ENCODE measurements at places on chromosomes 2 and 18. TPM values are rescaled to one million over a fixed set of nuclear protein-coding genes. Genes with fewer than 3 reads are reported as not detected.

The XPO1 gene
- 74.3 TPM for total RNA-seq

The CFAP221 gene
- not detected for total RNA-seq

DNA sequence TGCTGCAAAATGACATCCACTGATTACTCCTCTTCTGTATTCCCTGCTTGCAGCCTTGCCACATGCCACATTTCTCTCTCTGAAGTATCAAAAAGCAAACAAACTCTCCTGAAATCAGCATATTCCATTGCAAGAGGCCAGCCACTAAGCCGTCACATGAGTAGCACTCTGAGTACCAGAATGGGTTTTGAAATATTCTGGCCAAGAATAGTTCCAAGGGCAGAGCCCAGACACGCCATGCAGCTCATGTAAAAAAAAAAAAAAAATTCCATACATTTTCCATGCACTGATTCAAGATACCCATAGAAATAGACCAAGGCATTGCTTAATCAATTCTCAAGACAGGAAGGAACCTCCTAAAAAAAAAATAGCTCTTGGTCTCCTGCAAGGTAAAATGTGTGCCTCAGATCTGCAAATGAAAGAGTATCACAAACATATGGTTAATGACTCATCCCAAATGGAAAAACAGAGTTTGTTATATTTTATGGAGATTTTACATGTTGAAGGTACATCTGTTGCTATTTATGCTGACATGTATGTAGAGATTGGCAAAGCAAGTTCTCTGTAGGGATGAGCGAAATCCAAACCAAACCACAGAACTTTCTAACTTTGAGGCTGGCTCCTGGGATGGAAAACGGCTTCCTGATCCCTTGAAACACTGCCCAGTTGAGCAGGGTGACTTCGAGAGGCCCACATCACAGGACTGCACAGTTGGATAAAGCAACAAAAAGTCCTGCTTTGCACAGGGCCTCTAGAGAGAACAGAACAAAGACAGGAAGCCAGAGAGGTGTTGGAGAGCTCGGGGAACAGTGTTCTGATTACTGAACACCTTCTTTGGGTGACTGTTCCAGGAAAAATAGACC lies 346.2 kb downstream of the ZNF521 start:
- H3K36me3 ChIP-seq, result no peaks in the 10 kb centered on the region
- no peak for DNase-seq
- H3K4me1 ChIP-seq, result peaks cover 7% of the 10 kb centered on the region
- no peak overlapping the region for H3K27ac ChIP-seq
- no peak overlapping the region for H3K4me3 ChIP-seq

- no peak for DNase-seq
- H3K27ac ChIP-seq, result no peak overlapping the region
- no peak overlapping the region for H3K4me3 ChIP-seq
- no peaks in the 10 kb centered on the region for H3K36me3 ChIP-seq
- H3K27me3 ChIP-seq, result no peaks in the 10 kb centered on the region
- H3K4me1 ChIP-seq, result no peaks in the 10 kb centered on the region
These were observed 130.8 kb downstream of the NCKAP5 start for GRCh38 chr2:133437492-133437891.

DNA sequence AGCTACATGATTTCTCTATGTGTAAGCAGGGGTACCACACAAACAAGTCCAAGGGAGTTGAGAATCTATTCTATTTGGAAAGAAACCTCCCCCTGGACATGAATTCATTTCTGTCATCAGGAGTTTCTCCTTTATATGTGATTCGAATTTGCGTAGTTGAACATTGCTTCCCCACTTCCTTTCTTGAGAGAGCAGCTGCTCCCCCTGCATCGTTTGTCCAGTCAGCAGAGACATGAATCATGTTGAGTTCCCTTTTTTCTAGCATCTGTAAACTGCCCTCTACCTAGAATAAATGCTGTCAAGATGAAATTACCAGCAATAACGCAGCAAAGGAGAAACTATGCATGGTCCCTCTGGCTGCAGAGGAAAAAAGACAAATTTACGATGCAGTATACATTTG lies 73.8 kb downstream of the KIF5C start:
- H3K36me3 ChIP-seq, result no peaks in the 10 kb centered on the region
- no peaks in the 10 kb centered on the region for H3K27me3 ChIP-seq
- H3K4me3 ChIP-seq, result no peak overlapping the region
- no peak for DNase-seq

GRCh38 chr18:2518473-2518872 lies 52.8 kb downstream of the METTL4 start:
- H3K27ac ChIP-seq, result no peak overlapping the region
- no peaks in the 10 kb centered on the region for H3K36me3 ChIP-seq
- H3K4me3 ChIP-seq, result no peak overlapping the region
- peaks cover 10% of the 10 kb centered on the region for H3K4me1 ChIP-seq

DNA sequence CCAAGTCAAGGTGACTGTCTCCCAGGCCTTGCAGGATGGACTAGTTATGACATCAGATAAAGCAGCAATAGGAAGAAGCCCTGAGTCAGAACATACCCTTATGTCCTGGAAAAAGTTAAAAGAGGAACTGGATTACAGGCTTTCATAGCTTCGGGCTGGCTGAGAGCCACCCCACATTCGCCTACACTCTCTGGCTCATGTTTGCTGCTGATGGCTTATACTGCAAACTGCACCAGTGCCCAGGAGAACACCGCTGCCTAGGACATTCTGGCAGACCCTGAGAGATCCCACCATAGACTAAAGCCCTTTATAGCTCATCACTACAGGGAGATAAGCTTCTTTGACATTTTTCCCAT lies 20.3 kb downstream of the SLC8A1 start:
- H3K36me3 ChIP-seq, result no peaks in the 10 kb centered on the region
- no peak overlapping the region for H3K27ac ChIP-seq
- H3K4me3 ChIP-seq, result no peak overlapping the region
- no peak for DNase-seq
- H3K27me3 ChIP-seq, result no peaks in the 10 kb centered on the region

DNA sequence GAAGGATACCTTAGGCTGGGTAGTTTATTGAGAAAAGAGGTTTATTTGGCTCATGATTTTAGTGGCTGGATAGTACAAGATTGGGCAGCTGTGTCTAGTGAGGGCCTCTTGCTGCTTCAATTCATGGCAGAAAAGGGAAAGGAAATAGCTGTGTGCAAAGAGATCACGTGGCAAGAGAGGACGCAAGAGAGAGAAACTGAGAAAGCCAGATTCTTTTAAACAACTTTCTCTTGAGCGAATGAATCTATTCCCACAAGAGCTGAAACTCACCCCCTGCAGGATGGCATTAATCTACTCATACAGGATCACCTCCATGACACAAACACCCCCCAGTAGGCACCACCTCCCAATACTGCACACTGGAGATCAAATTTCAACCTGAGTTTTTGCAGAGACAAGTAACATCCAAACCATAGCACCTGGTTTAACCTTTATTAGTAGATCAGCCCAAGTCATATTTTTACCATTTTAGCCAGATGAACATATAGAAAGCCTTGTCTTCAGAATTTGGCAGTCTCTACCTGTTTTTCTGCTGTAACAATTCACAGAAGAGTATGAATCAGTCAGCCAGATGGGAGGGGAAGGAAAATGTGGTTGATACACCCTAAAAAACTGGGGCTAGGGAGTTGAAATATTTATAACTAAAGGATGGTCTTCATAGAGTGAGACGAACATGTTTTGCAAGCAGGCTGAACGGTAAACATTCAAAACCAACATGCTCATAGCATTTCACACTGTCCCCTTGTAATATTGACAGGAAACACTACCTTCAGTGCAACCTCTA lies 73.9 kb upstream of the NCKAP5 start:
- no peaks in the 10 kb centered on the region for H3K36me3 ChIP-seq
- H3K27me3 ChIP-seq, result no peaks in the 10 kb centered on the region
- DNase-seq, result no peak
- no peak overlapping the region for H3K27ac ChIP-seq

DNA sequence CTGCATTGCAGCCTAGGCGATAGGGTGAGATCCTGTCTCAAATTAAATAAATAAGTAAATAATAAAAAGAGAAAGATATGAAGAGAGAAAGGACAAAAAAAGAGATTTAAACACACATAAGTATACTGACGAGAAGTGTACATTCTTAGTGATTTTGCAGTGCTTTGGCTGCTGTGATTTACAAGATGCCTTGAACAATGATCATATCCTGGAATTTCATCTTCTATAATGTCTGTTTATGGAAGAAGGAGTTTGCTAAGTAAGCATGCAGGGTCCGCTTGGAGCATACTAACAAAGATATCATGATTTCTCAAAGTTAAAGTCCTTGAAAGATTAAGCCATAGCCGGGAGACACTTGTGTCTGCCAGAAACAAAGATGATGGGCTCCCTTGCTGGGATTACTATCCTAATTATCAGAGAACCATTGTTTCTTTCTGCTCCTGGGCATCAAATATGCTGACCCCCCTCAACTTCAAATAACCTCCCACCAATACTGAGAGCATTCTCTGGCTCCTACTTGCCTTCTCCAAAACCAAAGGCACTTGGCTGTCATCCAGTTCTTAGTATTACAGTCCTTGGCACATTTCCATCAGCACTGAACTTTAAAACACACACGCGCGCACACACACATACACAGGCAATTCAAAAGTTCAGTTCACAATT lies 47.5 kb upstream of the STAM2 start:
- no peak overlapping the region for H3K27ac ChIP-seq
- no peak for DNase-seq
- H3K27me3 ChIP-seq, result no peaks in the 10 kb centered on the region
- H3K36me3 ChIP-seq, result no peaks in the 10 kb centered on the region
- no peak overlapping the region for H3K4me3 ChIP-seq
